Activated CD8-positive, alpha-beta memory T cell treated with anti-CD3 and anti-CD28 coated beads, Interleukin-2, amount 10 ng/mL, durations not matched to agents 7 days and 5 days (primary cell): ENCODE measurements at places on chromosomes 16 and 17. TPM values are rescaled to one million over a fixed set of nuclear protein-coding genes. Genes with fewer than 3 reads are reported as not detected.

- no peak for DNase-seq
These were observed 127.3 kb downstream of the PRKCA start for GRCh38 chr17:66429680-66430079.

The TBC1D3B gene
- total RNA-seq = 9.9 TPM

GRCh38 chr16:8923199-8923598, 40.5 kb downstream of the USP7 start:
- DNase-seq = no peak

DNA sequence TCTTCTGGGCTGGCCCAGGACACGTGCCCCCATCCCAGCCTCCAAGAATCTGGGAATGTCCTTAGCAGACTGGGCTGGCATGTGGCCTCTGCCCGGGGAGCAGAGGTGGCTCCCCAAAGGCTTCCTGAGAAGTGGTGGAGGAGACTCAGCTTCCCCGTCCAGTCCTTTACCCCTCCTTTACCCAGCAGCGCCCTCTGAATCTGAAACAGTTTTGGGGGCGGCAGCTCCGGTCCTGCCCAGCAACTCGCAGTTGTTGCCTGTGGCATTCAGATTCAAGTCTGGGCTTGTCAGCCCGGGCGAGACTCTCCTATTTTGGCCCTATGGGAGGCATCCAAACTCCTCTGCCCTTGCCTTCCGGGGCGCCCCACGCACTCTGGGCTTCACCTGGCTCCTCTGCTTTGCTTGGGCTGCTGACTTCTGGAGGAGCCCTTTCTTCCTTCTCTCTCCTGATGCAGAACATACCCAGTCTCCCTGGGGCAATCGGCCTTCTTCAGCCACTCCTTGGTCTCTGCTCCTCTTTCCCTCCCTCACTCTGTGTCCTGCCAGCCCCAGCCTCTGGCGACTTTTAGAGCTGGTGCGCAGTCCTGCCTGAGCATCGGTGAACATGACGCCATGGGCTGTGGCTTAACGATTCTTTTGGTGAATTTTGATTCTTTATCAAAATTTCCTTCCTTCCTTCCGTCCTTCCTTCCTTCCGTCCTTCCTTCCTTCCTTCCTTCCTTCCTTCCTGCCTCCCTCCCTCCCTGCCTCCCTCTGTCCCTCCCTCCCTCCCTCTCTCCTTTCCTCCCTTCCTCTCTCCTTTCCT, 55.2 kb downstream of the CMIP start:
- no peak for DNase-seq

GRCh38 chr16:9706217-9706836, 475.9 kb downstream of the GRIN2A start:
- DNase-seq = no peak

The TM4SF5 gene
- not detected for total RNA-seq

The TBC1D3I gene
- 0.45 TPM for total RNA-seq

GRCh38 chr16:13928646-13929045, 8.7 kb downstream of the ERCC4 start:
- no peak for DNase-seq

The SMURF2 gene
- total RNA-seq = 22.1 TPM

GRCh38 chr17:42322382-42323267, 34.3 kb downstream of the STAT5A start:
- peak; percentile 97 for DNase-seq

DNA sequence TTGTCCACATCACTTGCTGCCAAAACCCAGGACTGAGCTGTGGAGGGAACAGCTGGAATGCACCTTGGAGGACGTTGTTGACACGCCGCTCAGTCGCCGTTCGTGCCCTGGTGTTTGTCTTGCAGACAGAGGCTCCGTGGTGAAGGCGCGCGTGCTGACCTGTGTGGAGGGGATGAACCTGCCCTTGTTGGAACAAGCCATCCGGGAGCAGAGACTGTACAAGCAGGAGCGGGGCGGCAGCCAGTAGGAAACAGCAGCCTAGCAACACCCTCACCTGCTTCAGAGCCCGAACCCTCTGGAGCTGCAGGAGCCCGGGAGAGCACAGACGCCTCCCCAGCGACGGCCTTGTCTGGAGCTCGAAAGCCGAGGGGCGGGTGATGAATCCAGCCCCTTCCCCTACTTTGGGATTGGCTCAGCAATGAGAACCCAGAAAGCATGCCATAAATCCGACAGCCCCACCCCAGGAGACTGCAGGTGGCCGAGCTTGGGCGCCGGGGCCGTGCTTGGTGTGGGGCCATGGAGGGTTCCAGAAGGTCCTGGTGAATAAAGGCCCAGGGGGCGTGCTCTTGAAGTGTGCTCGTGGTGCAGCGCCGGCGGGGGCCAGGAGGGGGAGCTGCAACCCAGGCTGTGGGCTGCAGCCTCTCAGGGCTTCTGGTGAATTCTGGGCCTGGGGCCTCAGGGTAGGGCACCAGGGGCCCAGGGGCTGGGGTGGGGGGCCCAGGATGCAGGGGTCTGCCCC, 470 bp upstream of the CDK3 start:
- DNase-seq = peak; percentile 75

- DNase-seq = no peak
These were observed 1.4 kb upstream of the CTCF start for GRCh38 chr16:67560827-67561342.

The TBC1D3K gene
- not detected for total RNA-seq

DNA sequence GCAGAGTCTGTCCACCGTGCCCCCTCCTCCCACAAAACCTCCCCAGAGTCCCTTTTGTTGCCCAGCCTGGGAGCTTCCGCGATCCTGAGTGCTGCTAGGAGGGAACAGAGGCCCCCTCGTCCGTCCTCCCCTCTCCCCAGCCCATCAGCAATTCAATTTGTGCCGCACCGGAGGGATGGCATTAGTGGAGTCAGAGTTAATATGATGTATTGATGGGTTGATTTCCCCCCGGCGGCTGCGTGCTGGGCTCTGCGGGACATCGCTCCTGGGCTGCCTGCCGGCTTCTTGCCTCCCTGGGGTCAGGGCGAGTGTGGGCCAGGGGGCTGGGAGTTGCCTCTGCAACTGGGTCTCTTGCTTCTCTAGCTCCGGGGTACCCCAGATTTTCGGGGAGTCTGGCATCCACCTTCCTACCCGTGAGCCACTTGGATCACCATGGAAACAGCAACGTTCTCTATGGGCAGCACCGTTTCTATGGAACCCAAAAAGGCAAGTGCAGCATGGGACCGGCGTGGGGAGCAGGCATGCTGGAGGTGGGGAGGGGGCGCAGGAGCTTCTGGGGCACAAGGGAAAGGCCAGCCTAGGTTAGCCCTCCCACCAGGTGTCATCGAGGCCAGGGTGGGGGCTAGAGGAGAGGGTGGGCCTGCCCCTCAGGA, 42.9 kb downstream of the BAHCC1 start:
- DNase-seq = no peak

- DNase-seq = no peak
These were observed 948.1 kb downstream of the KCNJ2 start for GRCh38 chr17:71117466-71117865.

The ZSCAN10 gene
- 0.21 TPM for total RNA-seq

The SLC35G6 gene
- total RNA-seq = not detected

The KRT27 gene
- total RNA-seq = not detected

The RAPGEFL1 gene
- total RNA-seq = 4.6 TPM

GRCh38 chr16:61332461-61332860, 703.8 kb downstream of the CDH8 start:
- no peak for DNase-seq

- no peak for DNase-seq
These were observed 432.3 kb downstream of the XYLT1 start for GRCh38 chr16:17038415-17038814.

DNA sequence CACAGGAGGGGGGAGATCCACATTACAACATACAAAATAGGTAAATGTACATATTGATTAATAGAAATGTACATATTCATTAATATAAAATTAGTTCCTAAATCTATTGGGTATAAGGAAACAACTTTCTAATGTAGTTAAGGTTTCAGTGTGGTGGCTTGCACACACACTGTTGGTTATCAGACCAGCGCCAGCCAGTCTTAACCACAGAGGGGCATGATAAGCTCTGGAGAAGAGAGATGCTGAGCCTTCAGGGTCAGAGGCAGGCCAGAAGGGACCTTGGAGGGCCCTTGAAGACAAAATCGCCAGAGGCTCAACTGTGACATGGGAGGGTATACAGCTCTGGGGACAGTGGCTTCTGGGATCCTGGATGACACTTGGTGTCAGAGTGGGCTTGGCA, 10.9 kb upstream of the ZFP90 start:
- DNase-seq = no peak

- no peak for DNase-seq
These were observed 45.3 kb downstream of the KLHDC4 start for GRCh38 chr16:87720446-87720845.

DNA sequence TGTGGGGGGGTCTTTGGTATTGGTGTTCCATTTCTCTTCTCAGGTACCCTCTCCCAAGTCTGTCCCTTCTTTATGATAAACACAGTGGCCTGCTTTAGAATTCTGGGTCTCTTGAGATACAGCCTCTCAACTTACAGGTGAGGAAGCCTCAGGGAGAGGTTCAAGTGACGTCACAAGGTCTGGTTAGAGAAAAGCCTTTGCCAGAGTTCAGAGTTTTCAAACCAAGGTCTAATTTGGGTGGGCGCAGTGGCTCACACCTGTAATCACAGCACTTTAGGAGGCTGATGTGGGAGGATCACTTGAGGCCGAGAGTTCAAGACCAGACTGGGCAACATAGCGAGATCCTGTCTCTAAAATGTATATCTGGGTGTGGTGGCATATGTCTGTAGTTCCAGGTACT, 2.1 kb downstream of the IRF8 start:
- no peak for DNase-seq

The PLCD3 gene
- total RNA-seq = 2.6 TPM

The PRAC2 gene
- not detected for total RNA-seq

DNA sequence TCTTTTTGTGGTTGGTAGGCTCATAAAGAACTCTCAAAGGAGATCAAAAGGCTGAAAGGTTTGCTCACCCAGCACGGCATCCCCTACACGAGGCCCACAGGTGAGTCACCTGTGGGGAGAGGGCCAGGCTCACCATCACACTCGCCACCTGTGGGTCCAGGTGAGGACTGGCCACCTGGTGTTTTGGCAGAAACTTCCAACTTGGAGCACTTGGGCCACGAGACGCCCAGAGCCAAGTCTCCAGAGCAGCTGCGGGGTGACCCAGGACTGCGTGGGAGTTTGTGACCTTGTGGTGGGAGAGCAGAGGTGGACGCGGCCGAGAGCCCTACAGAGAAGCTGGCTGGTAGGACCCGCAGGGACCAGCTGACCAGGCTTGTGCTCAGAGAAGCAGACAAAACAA, 11.1 kb downstream of the GNPTG start:
- no peak for DNase-seq

The MINK1 gene
- 87.4 TPM for total RNA-seq

GRCh38 chr16:85941863-85942644, 43.1 kb downstream of the IRF8 start:
- DNase-seq = no peak

- DNase-seq = no peak
These were observed 6.0 kb downstream of the FHOD1 start for GRCh38 chr16:67241008-67241900.

The RHBDL3 gene
- total RNA-seq = 0.54 TPM

The CPHXL2 gene
- total RNA-seq = not detected

- no peak for DNase-seq
These were observed 41.7 kb upstream of the JPH3 start for GRCh38 chr16:87560428-87561199.

DNA sequence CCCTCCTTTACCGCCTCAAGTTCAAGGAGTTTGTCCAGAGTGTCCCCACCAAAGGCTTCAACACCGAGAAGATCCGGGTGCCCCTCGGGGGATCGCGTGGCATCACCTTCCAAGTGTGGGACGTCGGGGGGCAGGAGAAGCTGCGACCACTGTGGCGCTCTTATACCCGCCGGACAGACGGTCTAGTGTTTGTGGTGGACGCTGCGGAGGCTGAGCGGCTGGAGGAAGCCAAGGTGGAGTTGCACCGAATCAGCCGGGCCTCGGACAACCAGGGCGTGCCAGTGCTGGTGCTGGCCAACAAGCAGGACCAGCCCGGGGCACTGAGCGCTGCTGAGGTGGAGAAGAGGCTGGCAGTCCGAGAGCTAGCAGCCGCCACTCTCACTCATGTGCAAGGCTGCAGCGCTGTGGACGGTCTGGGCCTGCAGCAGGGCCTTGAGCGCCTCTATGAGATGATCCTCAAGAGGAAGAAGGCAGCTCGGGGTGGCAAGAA, 1.1 kb downstream of the ARL4D start:
- no peak for DNase-seq

The IL17C gene
- total RNA-seq = 0.29 TPM

GRCh38 chr16:58426966-58427365, 34.7 kb downstream of the GINS3 start:
- DNase-seq = no peak

DNA sequence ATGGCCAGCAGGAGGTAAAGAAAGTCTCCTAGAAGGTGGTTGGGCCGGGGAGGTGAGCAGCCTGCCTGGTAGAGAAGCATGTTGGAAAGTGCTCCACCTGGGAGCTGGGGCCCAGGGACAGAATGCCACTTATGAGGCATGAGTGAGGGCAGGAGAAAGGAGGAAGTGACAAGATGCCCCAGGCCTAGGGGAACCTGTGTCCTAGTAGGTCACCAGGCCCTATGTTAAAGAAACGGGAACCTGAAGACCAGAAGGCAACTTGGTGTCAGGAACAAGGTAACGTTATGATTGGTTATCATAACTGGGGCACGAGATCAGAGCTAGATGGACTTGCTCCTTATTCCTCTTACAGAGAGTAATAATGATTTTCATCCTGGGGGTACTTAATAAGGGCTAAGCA, 34.3 kb downstream of the PITPNC1 start:
- DNase-seq = no peak

DNA sequence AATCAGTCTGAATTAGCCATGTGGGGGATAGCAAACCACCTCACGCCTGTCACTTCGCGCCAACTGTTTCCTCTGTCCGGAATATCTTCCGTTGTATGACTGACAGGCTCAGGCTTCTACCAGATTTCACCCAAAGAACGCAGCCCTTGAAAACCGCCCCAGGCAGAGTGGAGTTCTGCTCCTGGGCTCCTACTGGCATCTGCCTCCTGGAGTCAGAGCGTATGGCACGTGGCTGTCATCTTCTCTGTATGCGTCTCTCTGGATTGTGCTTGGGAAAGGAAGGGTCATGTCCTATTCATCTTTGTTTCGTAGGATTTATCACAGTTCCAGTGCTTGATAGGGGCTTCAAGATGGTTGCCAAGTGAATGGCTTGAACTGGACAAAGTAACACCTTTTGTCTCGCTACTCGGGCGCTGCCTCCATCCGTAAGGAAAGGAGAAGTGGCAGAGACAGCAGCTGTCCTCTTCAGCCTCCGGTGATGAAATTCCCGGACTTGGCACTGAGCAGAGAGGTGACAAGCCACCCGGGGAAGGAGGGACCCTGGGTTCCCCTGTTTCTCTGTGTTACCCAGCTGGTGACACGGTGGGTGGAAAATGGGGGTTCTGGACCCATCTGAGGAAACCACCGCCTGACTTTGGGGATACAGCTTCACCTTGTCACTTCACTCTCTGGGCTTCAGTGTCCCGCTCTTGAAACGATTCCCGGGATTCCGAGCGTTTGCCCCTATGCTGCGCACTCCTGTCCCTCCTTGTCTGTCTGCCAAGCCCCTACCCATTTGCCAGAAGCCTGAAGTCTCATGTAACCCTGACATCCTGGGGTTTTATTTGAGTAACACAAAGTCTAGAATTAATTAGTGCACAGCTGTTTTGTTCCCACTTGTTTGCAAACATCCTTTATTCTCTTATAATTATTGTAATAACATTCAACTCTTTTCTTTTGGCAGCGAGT, 13.9 kb downstream of the KIAA0513 start:
- no peak for DNase-seq
